ENCODE measurements at places on chromosomes 16 and 17.

GRCh38 chr16:2710711-2711231, 9.3 kb downstream of the PRSS27 start:
- no peak for DNase-seq

GRCh38 chr17:8729860-8730259, 14.8 kb downstream of the CCDC42 start:
- DNase-seq, result no peak

- DNase-seq, result no peak
Measured at GRCh38 chr16:59154295-59154694, 420.2 kb upstream of the GOT2 start.

GRCh38 chr17:48819466-48819865, 2.4 kb upstream of the TTLL6 start:
- no peak for DNase-seq

GRCh38 chr16:86215233-86215978, 294.9 kb upstream of the FOXF1 start:
- no peak for DNase-seq

GRCh38 chr16:66222756-66223155, 143.7 kb upstream of the CDH5 start:
- no peak for DNase-seq

GRCh38 chr17:36939052-36939801, 2.0 kb downstream of the LHX1 start:
- DNase-seq, result no peak

DNA sequence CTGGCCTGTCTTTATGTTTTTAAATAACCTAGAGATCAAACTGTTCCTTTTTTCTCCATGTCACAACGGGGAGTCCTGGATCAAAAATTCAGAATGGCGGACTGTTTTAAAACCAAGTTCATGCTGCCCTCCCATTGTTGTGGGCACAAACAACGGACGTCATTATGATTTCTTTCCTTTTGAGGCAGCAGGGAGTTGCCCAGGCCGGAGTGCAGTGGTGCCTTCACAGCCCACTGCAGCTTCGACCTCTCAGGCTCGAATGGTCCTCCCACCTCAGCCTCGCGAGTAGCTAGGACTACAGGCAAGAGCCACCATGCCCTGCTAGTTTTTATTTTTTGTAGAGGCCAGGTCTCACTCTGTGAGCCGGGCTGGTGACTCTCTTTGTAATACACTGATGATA, 26.5 kb downstream of the NDE1 start:
- no peak for DNase-seq

DNA sequence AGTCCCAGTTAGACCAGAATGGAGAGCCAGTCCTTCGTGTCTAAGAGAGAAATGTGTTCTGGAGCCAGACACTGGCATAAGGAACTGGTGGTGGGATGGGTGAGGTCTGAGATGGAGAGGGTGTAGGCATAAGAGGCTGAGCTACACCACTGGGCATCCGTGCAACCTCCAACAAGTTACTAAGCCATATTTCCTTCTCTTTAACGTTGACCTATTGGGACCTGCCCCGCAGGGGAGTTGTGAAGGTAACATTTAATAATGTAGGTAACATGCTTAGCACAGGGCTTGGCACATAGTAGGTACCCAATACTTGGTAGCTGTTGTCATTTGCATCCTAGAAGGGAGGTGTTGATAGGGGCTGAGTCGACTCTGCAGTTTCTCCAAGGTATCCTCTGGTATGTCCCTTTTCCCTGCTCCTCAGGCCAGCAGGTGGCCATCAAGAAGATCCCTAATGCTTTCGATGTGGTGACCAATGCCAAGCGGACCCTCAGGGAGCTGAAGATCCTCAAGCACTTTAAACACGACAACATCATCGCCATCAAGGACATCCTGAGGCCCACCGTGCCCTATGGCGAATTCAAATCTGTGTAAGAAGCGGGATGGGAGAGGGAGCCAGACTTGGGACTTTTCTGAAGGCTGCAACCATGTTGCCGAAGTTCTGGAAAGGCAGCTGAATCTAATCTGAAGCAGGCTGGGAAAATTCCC, 1.2 kb downstream of the MAPK7 start:
- DNase-seq, result no peak

DNA sequence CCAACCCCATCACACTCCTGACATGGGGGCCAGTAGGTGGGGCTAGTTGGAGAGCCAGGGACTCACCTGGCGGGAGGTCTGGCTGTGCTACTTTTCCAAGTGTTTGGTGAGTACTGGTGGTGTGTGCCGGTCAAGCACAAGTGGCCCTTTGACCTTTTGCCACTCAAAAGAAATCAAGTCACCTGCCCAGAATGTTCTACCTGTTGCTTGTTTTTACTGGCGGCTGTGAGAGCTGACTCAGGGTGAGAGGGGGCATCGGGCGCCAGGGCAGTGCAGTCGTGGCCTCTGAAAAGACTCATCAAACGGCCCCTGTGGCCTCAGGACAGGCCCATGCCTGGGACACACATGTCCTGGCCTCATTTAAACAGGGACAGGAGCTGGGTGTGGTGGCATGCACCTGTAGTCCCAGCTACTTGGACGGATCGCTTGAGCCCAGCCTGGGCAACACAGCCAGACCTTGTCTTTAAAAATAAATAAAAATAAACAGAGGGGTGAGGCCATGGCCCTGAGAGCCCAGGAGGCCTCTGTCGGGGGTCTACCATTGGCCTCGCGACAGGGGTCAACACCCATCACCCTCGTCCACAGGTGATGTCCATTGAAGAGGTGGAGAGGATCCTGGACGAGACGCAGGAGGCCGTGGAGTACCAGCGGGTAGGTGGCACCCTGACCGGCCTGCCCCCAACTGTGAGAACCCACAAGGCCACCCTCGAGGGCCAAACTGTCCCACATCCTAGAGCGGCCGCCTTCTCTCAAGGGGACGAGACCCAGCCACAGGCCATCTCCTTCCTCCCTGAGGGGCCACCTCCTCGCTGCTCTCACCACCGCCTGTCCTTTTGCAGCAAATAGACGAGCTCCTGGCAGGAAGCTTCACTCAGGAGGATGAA, 5.0 kb downstream of the CHMP6 start:
- no peak for DNase-seq

DNA sequence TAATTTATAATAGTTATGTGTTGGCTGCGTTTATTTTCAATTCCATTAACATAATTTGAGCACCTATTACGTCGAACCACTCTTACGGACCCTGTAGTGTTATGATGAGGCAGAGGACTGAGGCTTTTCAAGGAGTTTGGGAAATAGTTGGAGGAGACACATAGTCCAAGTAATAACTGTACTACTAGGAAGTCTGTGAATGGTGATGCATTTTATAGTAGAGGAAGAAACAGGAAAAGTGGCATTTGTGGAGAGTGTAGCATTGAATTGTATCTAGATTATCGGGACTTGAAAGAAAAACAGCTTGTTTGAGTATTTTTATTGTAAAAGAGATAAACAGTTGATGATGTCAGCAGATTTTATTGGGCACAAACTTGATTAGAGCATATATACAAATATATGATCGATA, 1.7 kb downstream of the NFATC3 start:
- DNase-seq, result no peak
